ENCODE measurements at places on chromosomes 13 and 19.

DNA sequence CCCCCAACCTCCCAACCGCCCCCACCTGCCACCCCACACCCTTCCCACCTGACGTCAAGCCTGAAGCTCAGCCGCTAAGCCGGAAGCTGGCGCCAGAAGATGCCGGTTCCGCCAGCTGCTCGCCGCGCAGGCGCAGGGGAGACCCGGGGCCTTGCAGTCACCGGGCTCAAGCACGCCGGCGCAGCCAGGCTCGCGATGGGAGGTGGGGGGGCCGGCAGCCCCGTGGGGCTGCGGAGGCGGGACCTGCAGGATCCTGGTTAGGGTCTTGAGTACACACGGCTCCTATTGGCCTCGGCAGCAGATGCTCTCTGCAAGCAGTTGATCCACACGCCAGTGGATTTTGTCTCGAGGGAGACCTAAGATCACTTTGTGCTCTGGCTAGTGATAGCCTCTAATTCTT is at the start of gene LIG4:
Gene LIG4 (minus strand): TSS at position 101 of the 400 bp plus-strand sequence. CDS start 4,268 bp downstream, outside the sequence.
- peak; percentile 81 for DNase-seq

DNA sequence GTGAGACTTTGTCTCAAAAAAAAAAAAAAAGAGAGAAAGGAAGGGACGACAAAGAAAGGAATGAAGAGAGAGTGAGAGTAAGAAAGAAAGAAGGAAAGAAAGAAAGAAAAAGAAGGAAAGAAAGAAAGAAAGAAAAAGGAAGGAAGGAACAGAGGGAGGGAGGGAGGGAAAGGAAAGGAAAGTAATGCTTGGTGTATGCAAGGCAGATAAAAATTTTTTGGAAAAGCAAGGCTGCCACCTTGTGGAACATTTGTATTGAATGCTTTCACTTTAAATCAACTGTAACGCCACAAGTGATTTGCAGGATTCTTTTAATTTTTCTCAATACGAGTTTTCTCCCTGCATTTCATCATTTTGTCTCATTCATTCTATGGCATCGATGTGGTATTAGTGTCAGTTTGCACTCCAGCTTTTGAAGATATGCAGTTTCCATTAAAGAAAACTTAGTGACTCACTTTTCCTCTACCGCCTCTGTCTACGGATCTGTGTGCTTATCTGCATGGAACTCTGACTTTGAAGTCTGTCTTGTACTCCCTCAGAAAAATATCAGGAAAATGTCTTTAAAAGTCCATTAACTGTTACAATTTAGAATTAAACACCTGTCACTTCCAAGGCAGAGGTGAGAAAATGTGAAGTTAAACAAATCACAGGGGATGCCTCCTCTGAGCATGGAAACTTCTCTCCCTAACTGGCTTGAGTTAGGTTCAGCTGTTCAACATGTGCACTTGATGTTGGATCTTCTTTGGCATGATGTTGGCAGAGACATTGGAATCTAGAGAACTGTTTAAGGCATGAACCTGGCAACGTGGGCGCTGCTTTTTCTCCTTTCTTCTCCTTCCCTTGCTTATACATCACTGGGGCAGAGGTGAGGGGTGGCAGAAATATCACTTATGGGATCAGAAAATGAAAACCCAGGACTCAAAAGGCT is 20.0 kb upstream of the ZDHHC20 start:
- DNase-seq = no peak

- DNase-seq = no peak
Observed at GRCh38 chr19:7262470-7262869, 31.7 kb downstream of the INSR start.

DNA sequence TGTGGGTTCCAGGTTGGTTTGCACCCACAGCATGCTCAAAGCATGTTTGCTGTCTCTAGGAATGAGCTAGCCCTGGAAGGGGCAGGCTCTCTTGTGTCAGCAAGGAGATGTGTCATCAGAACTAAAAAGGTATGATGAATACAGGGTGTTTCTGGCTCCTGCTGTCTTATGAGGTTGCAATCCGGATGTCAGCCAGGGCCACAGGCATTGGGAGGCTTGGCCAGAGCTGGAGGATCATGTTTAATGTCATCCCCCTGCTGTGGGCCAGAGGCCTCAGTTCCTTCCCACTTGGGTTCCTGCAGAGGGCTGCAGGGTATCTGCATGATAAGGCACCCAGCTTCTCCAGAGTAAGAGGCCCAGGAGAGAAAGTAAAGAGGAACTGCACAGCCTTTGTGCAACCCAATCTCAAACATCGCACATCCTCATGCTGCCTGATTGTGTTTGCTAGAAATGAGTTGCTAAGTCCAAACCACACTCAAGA is 193.6 kb downstream of the COL4A1 start:
- DNase-seq = no peak

DNA sequence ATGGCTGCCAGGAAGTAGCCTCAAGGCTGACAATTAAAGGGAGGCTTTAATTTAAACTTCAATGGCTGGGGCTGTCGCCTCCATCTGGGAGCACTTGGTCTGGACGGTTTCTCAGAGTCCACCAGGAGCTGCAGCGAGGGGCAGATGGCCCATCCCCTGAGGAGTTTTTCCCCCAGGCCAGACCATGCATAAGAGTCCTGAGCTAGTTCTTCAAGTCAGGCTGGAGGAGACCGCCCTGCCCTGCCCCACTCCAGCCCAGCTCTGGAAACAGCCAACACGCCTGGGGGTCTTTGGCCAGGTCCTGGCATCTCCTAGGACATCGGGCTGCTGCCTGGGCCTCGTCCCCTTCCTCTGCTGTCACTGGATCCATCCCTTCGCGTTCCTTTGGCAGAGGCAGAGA is 5.3 kb upstream of the ACTN4 start:
- DNase-seq = no peak

DNA sequence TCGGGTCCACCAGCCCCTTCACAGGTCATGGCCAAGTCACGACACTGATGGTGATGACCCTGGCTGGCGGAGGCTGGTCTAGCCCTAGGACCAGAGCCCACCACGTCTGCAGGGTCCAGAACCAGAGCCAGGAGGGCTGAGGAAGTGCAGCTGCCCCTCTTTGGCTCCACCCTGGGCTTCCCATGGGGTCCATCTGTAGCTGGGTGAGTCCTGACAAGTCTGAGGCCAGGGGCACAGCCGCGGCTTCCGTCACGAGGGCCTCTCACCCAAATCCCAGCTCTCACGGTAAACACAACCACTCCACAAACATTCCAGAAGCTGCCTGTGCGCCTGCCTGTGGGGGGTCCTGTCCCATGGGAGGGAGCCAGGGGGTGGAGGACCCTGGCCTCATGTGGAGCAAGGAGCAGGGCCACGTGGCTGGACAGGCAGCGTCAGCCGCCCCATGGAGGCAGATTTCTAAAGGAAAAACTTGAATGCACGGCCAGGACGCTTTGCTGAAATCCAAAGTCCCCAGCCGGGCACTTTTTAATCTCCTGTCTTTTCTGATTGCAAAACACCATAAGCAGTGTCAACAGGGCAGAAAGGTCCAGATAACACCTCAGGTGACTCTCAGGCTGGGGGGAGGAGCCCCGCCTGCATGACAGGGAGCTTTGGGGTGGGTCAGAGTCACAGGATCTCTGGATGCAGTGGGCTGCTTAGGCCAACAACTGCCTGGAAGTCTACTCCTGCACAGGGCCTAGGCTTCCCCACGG is 29.9 kb downstream of the CEBPG start:
- DNase-seq = no peak

- DNase-seq = no peak
Observed at GRCh38 chr19:53785196-53785889, 38.8 kb downstream of the NLRP12 start.

- DNase-seq = no peak
Observed at GRCh38 chr19:46932346-46932745, 71.5 kb downstream of the ARHGAP35 start.

- no peak for DNase-seq
Observed at GRCh38 chr19:40416918-40417642, 3.9 kb upstream of the PRX start.

- no peak for DNase-seq
Observed at GRCh38 chr13:71831716-71832115, 35.3 kb downstream of the DACH1 start.

DNA sequence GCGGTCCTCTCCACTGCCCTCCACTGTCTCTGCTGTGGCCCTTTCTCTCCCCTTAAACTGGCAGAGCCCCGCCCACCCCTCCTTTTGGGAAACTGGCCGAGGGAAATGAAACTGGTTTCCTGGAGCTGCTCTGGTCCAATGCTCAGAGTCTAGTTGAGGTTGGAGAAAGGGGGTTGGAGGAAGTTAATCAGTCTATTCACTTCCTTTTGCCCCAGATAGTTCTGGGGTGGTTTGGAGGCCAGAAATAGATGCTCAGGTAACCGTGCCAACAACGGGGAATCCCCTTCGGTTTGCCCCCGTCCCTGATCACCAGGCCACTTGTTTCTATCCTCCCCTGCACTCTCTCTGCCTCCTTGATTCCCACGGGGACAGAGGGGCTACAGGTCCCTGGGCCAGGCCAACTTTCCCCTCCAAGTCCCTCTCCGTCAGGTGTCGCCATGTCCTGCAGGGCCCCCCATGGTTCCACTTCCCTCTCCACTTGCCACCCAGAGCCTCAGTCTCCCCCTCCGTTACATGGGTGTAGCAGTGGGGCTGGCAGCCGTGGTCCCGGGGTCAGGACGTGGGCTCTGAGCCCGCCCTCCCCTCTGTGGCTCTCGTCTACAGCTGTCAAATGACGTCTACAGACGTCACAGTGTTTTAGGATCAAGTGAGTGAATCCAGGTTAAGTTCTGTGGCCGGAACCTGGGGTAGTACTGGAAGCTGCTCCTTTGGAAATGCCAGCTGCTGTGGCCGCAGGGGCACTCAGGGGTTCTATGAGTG is at the start of gene IL4I1:
Gene IL4I1 (minus strand): TSS at position 25 of the 759 bp plus-strand sequence. CDS start 727 bp downstream, outside the sequence.
- DNase-seq = no peak

DNA sequence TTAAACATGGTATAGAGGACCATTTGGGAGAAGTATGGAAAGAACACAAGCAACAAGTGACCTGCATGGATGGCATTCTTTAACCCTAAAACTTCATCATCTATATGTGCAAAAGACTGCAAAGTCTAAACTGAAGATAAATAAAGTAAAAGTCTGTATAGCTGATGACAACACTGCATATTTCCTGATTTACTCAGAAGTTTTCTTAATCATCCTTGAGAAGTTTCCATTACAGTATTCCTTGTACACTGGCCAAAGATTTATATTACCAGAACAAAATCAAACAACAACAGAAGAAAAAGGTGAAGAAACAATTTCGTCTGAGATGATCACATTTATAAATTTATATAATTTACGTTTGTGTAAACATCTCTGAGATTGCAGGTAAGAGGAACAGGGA is 805.7 kb downstream of the PCDH9 start:
- DNase-seq = no peak

- DNase-seq = no peak
Observed at GRCh38 chr13:97905517-97905916, 48.0 kb upstream of the IPO5 start.

- DNase-seq = no peak
Observed at GRCh38 chr13:46373623-46374022, 13.4 kb downstream of the RUBCNL start.

GRCh38 chr19:2478278-2478755 is 2.4 kb downstream of the GADD45B start:
- no peak for DNase-seq

GRCh38 chr19:46979126-46980105 is 40.2 kb upstream of the NPAS1 start:
- DNase-seq = no peak

DNA sequence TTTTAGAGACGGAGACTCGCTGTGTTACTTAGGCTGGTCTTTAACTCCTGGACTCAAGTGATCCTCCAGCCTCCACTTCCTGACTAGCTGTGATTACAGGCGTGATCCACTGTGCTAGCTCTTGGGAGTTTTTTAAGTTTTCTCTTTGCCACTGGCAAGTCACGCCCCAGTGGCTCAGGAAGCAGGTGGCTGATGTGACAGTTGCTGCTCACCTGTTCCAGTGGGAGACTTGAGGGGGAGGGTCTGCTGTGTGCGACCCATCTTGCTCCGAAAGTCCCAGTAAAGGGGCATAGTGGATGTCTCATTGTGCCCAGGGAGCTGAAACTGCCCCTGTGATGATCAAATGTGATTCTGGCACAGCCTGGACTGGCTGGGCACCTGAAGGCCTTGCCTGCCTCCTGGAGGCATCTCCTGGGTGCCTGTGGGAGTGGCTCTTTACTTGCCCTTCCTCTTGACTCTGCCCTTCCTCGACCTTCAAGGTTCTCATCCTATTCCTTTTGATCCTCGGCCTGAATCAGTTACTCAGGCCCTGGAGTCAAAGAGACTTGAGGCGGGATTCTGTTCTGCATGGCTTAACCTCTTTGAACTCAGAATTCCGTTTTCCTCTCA is 7.8 kb downstream of the SMARCA4 start:
- DNase-seq = no peak

DNA sequence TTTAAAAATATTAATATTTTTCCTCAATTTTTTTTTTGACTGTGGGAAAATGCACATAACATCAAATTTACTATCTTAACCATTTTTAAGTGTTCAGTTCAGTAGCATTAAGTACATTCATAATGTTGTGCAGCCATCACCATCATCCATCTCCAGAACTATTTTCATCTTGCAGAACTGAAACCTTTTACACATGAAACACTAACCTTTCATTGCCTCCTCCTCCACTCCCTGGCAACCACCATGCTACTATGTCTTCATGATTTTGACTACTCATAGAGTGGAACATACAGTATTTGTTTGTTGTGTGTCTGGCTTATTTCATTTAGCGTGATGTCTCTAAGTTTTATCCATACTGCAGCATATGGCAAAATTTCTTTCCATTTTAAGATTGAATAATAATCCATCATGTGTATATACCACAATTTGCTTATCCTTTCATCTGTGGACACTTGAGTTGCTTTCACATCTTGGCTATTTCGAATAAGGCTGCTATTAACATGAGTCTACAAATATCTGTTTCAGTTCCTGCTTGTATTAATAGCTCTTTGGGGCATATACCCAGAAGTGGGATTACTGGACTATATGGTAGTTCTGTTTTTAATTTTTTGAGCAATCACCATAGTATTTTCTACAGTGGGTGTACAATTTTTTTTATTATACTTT is 376.4 kb downstream of the MTUS2 start:
- no peak for DNase-seq

GRCh38 chr13:20673715-20674114 is 29.8 kb upstream of the IL17D start:
- no peak for DNase-seq

DNA sequence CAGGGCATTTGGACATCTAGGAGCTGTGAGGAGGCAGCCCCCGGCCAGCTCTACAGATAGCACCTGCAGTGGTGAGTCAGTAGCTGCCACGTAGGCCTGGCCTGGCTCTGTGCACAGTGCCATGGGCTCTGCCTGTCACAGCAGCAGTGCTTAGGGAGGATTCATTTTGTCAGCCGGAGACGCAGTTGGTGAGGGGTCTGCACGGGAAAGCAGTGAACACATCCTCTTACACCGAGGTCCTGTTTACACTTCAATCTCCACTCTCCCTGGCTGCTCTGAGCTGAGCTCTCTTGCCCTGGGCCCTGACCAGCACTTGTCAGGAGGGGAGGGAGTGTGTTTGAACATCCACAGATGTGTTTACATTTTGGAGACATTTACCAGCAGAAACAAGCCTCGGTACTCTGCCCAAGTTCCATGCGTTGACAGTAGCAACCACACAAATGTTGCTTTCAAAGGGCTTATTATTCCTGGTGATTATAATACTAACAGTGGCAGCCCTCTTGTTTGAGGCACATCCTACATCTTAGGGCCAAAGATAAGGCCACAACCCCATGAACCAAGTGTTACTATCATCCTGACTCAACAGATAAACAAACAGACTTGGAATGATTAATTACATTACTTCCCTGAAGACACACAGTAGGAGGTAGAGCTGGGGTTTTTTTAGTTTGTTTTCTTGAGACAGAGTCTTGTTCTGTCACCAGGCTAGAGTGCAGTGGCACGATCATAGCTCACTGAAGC is 148.9 kb downstream of the USP12 start:
- no peak for DNase-seq
